ENCODE measurements at places on chromosomes 1 and 21.
A peak's percentile ranks its signal among the peaks of the same experiment; 100 is the strongest.

DNA sequence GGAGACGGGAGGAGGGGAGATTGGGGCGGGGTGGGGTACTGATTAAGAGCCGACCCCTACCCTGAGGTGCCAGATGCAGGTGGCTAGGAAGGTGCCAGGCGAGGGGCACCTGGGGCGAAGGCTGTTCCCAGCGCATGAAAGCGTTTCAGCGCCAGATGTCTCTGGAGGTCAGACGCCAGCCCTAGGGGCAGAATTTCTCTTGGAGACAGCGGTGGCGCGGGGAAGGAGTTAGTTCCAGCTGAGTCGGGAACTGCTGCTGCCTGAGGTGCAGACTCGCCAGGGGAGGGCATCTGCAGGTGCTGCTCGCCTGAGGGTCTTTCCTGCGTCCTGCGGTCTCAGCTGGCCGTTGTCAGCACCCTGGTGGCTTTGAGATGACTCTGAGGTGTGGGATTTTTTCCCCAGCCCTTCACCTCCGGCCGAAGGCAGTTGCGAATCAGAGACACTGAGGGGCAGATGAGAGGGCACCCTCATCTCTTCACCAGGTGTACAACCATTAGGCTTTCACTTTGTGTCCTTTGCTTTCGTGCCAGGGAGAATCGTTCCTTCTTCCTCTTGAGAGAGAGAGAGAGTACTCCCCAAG, 539 bp downstream of the CGN start:
- no peak for DNase-seq

DNA sequence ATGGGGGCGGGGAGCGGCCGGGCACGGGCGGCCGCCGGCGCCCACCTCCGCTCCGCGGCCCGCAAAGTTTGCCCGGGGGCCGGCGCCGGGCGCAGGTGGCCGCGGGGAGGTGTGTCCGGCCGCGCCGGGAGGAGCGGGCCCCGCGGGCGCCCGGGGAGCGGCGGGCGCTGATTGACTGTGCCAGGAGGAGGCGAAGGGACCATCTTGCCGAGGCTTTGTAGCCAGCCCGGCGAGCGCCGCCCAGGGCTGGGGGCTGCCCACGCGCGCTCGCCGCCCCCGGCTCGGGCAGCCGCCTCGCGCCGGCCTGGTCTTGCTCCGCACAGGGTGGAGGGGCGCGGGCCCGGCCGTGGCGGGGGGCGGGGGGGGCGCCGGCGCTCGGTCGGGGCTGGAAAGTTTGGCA, 432 bp downstream of the EPHB2 start:
- DNase-seq: no peak

- DNase-seq: no peak
Observed at GRCh38 chr1:171748651-171749050, 6.8 kb upstream of the VAMP4 start.

GRCh38 chr1:80059940-80060339, 1053.4 kb upstream of the ADGRL4 start:
- DNase-seq: no peak

DNA sequence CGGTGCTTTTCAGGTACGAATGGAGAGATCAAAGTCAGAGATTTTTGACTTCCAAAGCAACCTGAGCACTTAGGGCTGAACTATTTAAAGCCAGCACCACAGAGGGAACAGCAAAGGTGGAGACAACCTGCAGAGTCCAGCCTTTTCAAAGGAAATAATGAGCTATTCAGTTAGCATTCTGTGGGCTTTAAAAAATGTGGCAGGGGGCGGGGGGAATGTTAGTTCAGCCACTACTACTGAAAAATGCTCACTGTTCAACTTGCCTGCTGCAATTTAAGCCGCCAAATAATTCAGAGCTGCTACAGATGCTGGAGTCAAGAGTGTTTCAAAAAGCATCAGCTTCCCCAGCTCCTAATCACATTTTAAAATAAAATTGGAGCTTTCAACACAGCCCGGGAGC, 473.3 kb upstream of the PLXNA2 start:
- DNase-seq: no peak

- DNase-seq: no peak
Observed at GRCh38 chr1:181969902-181970301, 91.6 kb downstream of the ZNF648 start.

GRCh38 chr1:27632387-27633297, 2.3 kb downstream of the FGR start:
- peak; percentile 78 for DNase-seq

DNA sequence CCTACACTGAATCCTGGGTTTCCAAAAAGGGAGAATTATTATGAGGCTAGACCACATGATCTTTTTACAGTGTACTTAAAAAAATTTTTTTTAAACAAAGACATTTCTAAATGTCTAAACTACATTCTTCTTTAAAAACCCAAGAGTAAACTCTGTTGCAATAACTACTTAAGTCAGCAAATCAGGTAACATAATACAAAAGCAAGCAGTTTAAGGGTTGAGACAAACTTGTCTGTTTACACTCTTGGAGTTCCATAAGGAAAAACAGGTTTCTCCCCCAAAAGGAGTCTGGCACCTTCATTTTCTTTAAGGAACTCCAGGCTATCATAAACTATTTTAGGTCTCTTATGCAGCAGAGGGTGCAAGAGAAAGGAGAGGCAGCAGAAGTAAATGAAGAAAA, 12.5 kb upstream of the ANKRD45 start:
- no peak for DNase-seq

DNA sequence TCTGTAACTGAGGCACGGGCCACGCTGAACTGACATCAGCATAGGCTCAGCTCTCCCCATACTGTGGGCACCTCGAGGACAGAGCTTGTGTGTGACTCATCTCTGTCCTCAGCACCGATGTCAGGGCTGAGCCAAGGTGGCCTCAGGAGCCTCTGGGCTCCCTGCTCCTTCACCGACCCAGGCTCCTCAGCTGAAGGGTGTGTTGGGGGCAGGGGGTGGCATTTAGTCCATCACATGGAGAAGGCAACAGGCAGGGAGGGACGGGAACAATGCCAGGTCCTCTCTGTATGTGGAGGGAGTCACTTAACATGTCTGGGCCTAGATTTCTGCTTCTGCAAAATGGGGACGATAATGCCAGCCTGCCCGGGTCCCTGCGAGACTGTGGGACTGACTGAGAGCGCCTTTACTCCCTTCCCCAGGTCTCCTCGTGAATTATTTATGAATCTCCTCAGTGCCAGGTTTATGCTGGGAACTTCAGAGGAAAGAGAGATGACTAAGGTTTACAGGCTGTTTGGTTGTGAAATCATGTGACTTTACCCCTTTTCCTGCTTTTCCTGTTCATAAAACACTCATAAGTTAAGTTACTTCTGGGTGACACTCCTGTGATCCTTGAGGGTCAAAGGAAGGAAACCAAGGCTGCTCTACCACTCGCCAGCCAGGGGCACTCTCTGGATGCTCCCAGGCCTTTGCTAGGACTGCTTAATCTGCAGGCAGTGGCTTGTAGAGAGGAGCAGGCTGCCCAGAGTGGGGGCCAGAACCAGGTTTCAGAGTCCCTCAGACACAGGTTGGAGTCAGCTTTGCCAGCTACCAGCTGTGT, 16.2 kb downstream of the TTC39A start:
- no peak for DNase-seq

Measured in stimulated activated naive B cell treated with anti-CD40 and anti-IgM and Interleukin-4, amounts not matched to agents 10 μg/mL and 1 μg/mL and 100 μg/mL, for 72 hours (primary cell).